ENCODE measurements at places on chromosomes 3 and 15.

DNA sequence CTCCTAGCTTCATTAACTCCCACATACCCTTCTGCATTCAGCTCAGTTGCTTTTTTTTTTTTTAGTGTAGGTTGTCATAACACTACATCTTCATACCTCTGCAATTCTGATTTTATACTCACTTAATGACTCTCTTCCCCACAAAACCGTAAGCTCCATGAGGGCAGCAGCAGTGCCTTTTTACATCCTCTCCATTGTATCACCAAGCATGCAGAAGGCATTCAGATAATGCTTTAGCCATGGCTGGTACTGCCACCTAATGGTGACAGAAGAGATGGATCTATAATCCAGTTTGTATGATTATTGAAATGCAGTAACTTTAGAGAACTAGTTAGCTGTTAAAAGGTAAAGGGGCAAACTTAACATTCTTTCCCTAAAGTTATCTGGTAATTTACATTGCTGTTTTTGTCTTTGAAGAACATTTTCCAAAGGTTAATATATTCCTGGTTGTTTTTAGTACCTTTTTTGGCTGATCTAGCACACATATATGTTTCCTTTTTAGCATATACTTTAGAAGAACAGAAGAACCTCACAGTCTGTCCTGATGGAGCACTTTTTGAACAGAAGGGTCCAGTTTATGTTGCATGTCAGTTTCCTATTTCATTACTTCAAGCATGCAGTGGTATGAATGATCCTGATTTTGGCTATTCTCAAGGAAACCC is 36.8 kb downstream of the ATP1B3 start:
- DNase-seq, result peak; percentile 64

DNA sequence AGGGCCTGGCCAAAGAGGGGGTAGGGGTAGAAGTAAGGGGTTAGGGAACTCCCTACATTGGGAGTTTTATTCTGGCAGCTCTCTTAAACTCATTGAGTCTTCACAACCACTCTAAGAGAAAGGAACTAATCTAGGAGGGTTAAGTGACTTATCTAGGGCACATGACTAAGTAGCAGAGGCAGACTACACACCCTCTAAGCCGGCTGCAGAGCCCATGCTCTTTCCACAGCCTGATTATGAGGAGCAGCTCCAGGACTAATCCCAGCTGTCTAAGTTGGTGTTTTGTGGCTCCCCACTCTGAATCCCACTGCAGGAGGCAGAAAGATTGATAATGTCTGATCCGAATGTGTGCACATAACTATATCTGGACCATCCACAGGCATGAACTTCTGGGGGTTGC is 374.6 kb downstream of the EPHB1 start:
- no peak for DNase-seq

DNA sequence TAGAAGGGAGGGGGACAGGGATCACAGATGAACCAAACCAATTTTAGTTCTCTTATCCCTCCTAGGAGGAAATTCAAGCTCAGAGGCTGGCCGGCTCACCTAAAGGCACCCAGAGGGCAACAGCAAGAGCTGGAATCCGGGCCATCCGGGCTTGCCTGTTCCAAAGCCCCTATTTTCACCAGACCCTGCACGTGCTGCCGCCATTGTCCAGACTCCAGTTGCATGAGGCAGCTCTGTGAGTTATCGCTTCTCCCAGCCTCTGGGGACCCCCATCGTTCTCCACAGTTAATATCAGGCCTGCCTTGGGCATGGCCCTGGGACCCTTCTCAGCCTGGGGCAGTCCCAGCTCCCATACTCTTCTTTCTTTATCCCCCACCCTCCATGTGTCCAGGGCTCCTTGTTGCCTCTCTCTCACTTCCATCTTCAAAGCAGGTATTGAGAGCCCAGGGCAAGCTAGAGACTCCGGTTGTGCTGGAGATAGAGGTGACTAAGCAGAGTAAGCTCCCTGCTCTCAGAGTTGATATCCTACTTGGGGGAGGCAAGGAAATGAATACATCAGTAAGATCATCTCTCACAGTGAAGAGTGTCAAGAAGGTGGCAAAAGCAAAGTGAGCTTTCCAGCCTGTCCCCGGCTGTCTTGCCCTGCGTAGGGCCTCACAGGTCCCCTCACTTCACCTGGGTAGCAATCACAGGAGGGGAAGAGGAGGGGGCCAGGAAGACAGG is 322.8 kb downstream of the UACA start:
- no peak for DNase-seq

GRCh38 chr15:68271854-68272471 is 5.6 kb upstream of the FEM1B start:
- DNase-seq, result peak; percentile 92

- DNase-seq, result no peak
These were observed 22.1 kb downstream of the CAPN7 start for GRCh38 chr3:15228147-15228546.

DNA sequence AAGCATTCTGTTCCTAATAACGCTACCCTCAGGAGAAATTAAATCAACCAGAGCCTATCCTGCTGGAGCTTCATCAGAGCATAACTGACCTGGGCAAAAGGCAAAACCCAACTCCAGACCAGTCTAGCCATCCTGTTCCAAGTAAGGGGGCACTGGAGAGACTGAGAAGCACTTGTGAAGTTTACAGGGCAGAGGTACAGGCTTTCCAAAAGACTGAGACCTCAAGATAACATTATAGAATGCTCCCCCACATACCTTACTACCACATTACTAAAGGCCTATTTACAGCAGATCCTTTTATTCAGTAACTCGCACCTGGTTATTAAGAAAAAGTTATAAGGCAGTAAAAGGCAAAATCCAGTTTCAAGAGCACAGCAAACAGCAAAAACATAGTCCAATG is 35.5 kb downstream of the RFX7 start:
- DNase-seq, result no peak

GRCh38 chr3:58630076-58630709 is 36.4 kb downstream of the FAM3D start:
- peak; percentile 63 for DNase-seq

GRCh38 chr3:192237992-192238608 is 489.2 kb downstream of the FGF12 start:
- DNase-seq, result no peak

- DNase-seq, result peak; percentile 38
These were observed 87.2 kb downstream of the HMG20A start for GRCh38 chr15:77507911-77508310.

DNA sequence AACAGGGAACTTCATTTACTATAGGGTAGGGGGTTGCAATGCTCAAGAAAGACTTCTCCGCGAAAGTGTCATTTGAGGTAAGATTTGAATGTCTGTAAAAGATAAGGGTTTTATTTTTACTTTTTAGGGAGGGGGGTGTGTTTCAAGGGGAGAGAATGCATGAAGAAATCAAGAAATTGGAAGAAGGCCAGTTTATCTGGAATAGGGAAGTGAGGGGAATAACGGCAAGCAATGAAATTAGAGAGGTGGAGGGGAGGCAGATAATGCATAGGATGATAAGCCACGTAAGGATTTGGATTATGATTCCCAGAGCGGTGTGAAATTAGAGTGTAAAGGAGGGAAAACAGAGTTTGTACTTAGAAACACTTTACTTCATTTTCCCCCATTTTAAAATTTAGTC is 63.0 kb upstream of the MB21D2 start:
- no peak for DNase-seq
